AG04450 (cell line): ENCODE measurements at places on chromosomes 4 and X. TPM values are rescaled to one million over a fixed set of nuclear protein-coding genes. Genes with fewer than 3 reads are reported as not detected.

Gene AFM
- not detected in 2 replicates for polyA plus RNA-seq

- DNase-seq, result no peak
These were observed 932.7 kb downstream of the FAT4 start for GRCh38 chr4:126247409-126247808.

DNA sequence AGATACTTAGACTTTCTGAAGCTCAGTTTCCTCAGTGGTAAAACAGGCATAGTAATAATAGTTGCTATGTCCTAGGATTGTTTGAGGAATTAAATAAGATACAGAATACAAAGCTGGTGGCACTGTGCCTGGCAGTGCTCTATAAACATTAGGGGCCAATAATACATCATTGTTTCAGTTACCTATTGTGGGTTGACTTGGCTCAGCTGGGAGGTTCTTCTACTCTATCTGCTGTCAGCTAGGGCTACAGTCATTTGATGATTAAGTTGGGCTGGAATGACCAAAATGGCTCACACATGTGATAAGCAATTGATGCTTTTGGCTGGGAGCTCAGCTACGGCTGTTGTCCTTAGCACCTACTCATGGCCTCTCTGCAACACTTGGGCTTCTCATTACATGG lies 121.2 kb upstream of the USP9X start:
- DNase-seq, result no peak

Gene SUPT20HL2
- not detected in 2 replicates for polyA plus RNA-seq

GRCh38 chrX:132023896-132024386 lies 839 bp downstream of the STK26 start:
- DNase-seq, result no peak
